ENCODE measurements at places on chromosomes 6 and 20.

DNA sequence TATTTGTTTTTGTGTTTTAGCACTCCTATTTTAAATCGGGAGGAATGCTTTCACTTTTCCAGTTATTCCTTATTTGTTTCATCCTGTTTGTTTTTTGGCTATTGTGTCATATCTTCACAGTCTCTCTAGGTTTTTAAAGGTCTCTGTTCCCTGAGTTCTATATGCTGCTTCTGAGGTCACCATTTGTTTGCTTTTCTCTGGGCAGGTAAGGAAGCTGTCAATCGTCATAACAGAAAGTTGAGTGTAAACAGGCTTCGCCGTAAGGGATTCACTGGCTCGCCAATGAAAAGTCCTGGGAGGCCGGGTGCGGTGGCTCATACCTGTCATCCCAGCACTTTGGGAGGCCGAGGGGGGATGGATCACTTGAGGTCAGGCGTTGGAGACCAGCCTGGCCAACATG lies 48.7 kb upstream of the RPS6KA2 start:
- H3K4me1 ChIP-seq, result peaks cover 3% of the 10 kb centered on the region
- H3K36me3 ChIP-seq, result no peaks in the 10 kb centered on the region
- no peak for DNase-seq
- no peak overlapping the region for H3K27ac ChIP-seq

GRCh38 chr20:6152777-6153176 lies 29.9 kb upstream of the FERMT1 start:
- H3K36me3 ChIP-seq, result no peaks in the 10 kb centered on the region
- H3K4me1 ChIP-seq, result no peaks in the 10 kb centered on the region
- H3K27ac ChIP-seq, result no peak overlapping the region
- no peak for DNase-seq

GRCh38 chr20:34562641-34563040 lies 4.1 kb downstream of the MAP1LC3A start:
- H3K36me3 ChIP-seq, result peaks cover 26% of the 10 kb centered on the region
- H3K4me1 ChIP-seq, result peaks cover 9% of the 10 kb centered on the region
- H3K27ac ChIP-seq, result no peak overlapping the region
- DNase-seq, result no peak

DNA sequence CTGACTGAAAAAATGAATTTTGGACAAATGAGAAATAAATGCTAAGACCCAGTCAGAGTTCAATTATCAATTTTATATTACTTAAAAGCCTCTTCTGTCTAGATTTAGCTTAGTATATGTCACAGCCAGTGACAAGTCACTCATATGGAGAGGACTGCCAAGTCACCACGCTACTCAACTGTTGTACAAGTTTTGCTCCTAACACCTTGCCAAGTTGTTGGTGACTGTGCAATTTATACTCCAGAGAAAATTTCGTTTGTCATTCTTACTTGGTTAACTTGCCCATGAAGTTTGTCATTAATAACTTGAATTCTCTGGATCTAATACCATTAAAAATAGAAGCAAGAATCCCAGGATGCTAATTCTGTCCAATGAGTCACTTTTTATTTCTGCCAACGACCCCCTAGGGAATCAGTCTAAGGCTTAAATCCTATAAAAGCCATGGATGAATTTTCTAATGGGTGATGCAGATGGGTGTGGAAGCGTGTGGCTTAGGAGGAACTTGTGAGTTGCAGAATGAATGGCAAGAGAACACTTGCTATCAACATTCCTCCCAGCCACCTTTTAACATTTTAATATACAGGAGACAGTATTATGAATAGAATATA lies 30.4 kb upstream of the FBXO30 start:
- peaks cover 25% of the 10 kb centered on the region for H3K4me1 ChIP-seq
- no peaks in the 10 kb centered on the region for H3K36me3 ChIP-seq
- H3K27me3 ChIP-seq, result no peaks in the 10 kb centered on the region
- H3K27ac ChIP-seq, result peak overlapping the region; percentile 0
